ENCODE measurements at places on chromosomes 5 and 9.

GRCh38 chr5:16757989-16758501, 141.2 kb upstream of the RETREG1 start:
- DNase-seq: no peak

GRCh38 chr5:90843443-90843842, 284.8 kb downstream of the ADGRV1 start:
- no peak for DNase-seq

DNA sequence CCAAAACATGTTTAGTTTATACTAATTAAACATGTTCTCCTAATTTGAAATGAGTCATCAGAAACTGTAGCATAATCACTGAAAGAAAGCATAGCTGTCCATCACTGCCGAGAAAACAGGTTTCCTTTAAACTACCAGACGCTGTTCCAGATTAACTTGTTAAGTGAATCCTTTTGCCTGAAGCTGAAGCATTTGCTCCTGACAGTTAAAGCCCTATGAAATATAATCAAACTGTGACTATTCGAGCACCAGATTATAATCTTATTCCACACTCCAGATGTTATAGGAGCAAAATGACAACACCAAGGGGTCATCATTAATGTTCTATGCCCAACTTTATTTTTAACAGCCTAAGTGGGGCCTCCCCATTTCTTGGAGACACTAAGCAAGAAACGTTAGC, 86.0 kb upstream of the CTSL start:
- DNase-seq: no peak

DNA sequence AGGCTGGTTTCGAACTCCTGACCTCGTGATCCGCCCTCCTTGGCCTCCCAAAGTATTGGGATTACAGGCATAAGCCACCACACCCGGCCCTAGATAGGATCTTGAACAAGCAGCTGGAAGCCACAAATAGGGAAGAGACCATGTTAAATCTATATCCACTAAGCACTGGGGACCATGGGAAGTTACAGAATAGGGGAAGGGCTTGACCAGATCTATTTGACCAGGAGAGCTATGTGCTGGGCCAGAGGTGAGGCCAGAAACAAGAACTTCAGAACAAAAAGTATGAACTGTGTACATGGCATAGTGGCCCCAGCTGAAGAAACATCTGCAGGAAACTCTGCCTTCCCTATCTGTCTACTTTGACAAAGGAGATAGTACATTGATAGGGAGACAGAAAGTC, 10.8 kb downstream of the KLF4 start:
- DNase-seq: no peak

DNA sequence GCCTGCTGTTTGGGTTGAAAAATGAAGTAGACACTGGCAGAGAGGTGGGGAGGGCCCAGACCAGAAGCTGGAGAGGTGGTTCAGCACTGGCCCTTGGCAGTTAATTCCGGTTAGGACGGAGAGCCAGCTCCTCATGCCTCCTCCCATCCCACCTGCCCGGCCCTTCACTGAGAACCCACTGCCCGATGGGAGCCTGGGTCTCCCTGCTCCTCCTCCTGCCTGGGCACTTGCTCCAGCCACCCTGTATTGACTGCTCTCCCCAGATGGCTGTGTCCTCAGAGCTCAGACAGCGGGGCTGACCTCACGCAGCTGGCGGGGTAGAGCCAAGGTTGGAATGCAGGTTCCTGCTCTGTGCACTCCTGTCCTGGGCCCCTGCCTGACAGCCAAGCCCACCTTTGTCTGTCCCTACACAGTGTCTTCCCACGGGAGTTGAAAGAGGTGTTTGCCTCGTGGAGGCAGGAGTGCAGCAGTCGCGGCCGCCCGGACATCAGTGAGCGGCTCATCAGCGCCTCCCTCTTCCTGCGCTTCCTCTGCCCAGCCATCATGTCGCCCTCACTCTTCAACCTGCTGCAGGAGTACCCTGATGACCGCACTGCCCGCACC, 114.7 kb downstream of the DAB2IP start:
- no peak for DNase-seq

- DNase-seq: no peak
Observed at GRCh38 chr5:173878224-173878967, 9.8 kb upstream of the CPEB4 start.

DNA sequence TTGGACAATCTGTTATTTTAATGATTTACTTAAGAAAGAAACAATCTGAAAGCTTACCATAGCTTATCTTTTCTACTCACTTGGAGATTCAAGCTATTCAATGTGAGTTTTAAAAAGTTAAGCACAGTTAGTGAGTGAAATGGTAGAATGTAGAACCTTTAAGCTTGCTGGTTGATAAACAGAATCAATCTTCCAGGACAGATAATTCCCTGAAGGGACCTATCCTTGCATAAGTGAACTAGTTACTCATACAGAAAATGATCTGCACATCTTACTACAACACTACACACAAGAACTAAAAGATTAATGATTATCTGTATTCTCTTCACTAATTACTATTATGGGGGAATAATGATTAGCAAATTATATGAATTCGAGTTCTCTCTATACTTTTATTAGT, 165.6 kb downstream of the PALM2AKAP2 start:
- no peak for DNase-seq

DNA sequence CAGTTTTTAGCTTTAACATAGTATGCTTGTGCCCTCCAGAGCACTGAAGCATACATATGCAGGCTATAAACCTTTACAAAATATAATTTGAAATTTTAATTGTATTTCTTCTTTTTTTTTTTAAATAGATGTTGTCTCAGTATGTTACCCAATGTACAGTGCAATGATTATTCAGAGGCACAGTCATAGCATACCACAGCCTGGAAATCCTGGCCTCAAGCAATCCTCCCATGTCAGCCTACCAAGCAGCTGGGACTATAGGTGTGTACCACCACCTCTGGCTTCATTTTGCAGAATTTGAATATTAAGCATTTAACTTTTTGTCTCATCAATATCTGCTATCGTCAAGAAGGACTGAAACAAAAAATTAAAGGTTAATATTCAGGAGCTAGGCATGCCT, 16.9 kb upstream of the ZNF782 start:
- DNase-seq: no peak
